ENCODE measurements at places on chromosomes 5 and 9. TPM values are rescaled to one million over a fixed set of nuclear protein-coding genes. Genes with fewer than 3 reads are reported as not detected.

AGXT2 gene
- not detected for total RNA-seq

ANKRD18A gene
- 13.2 TPM for total RNA-seq

AMBP gene
- 3.0 TPM for total RNA-seq

GRCh38 chr5:62132276-62132675 lies 173.7 kb upstream of the KIF2A start:
- no peaks in the 10 kb centered on the region for H3K4me1 ChIP-seq
- no peaks in the 10 kb centered on the region for H3K27me3 ChIP-seq
- no peak for DNase-seq

GRCh38 chr5:57405984-57406383 lies 76.6 kb downstream of the ACTBL2 start:
- H3K4me3 ChIP-seq, result no peak overlapping the region
- H3K36me3 ChIP-seq, result no peaks in the 10 kb centered on the region
- H3K4me1 ChIP-seq, result no peaks in the 10 kb centered on the region
- H3K27ac ChIP-seq, result no peak overlapping the region
- H3K27me3 ChIP-seq, result no peaks in the 10 kb centered on the region
